Mucosa of descending colon (tissue), 3 donors: ENCODE measurements at places on chromosomes 4 and X. TPM values are rescaled to one million over a fixed set of nuclear protein-coding genes. Genes with fewer than 3 reads are reported as not detected.

PLRG1 gene
- total RNA-seq, result 69.4 TPM

PRAF2 gene
- 3.9 TPM for total RNA-seq

DDIT4L gene
- total RNA-seq, result 5.8 TPM

TCEAL6 gene
- not detected for total RNA-seq

PPARGC1A gene
- total RNA-seq, result 139 TPM

HPGDS gene
- total RNA-seq, result 6.3 TPM

MAGEE1 gene
- total RNA-seq, result 0.77 TPM

WDFY3 gene
- total RNA-seq, result 49.5 TPM

SATL1 gene
- total RNA-seq, result 0.19 TPM

NBDY gene
- 20.0 TPM for total RNA-seq

MSANTD1 gene
- 0.69 TPM for total RNA-seq

NPNT gene
- total RNA-seq, result 29.6 TPM

TEX13B gene
- not detected for total RNA-seq

DSPP gene
- not detected for total RNA-seq

PPEF1 gene
- 0.24 TPM for total RNA-seq

XG gene
- 2.6 TPM for total RNA-seq

TSC22D3 gene
- total RNA-seq, result 64.7 TPM

TIGD4 gene
- 0.39 TPM for total RNA-seq

PF4V1 gene
- not detected for total RNA-seq

CXCL3 gene
- total RNA-seq, result 3.9 TPM

PRR32 gene
- not detected for total RNA-seq

PHF8 gene
- 23.1 TPM for total RNA-seq

PFKFB1 gene
- total RNA-seq, result 0.29 TPM

TMEM150C gene
- total RNA-seq, result 3.4 TPM

VCX3A gene
- not detected for total RNA-seq

PLXNB3 gene
- 3.3 TPM for total RNA-seq

NSG1 gene
- 3.3 TPM for total RNA-seq

TMEM255A gene
- 0.87 TPM for total RNA-seq

SSX2B gene
- total RNA-seq, result not detected

SPANXB1 gene
- not detected for total RNA-seq

OPN1MW2 gene
- not detected for total RNA-seq

HS3ST1 gene
- total RNA-seq, result 4.0 TPM

TCEANC gene
- 4.8 TPM for total RNA-seq

NCBP2L gene
- not detected for total RNA-seq

ZCCHC18 gene
- 0.55 TPM for total RNA-seq

CPZ gene
- total RNA-seq, result 0.81 TPM

MAGEA8 gene
- not detected for total RNA-seq

PABPC4L gene
- 0.70 TPM for total RNA-seq

MAGIX gene
- 9.5 TPM for total RNA-seq

SMR3B gene
- not detected for total RNA-seq

NXF2B gene
- not detected for total RNA-seq

NAP1L2 gene
- total RNA-seq, result 2.1 TPM

SNCA gene
- total RNA-seq, result 3.1 TPM

RGN gene
- 0.67 TPM for total RNA-seq

CSAG3 gene
- total RNA-seq, result not detected

TRIM61 gene
- not detected for total RNA-seq

UGT2B17 gene
- total RNA-seq, result 703 TPM

SPANXN4 gene
- not detected for total RNA-seq

POU4F2 gene
- total RNA-seq, result not detected

CXCL6 gene
- total RNA-seq, result 0.19 TPM
